Fibroblast of skin of right quadriceps (primary cell): ENCODE measurements at places on chromosomes 7 and 10.

DNA sequence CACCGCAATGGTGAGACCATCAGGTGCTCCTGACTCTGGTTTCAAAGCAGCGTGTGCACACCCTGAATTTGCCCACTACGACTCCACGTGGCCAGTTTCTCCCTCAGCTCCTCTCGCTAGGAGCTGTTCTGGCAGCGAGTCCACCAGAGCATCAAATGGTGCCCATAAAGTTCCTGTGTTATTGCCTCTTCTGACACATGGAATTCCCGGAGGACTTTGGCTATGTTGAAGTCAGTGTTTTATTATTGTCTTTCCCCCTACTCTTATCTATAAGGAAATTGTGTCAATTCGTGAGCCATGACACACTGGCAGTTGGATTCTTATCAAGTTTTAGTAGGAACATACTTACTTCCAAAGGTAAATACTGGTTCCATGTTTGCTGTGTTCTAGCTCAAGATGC, 53.9 kb upstream of the NPVF start:
- no peak for DNase-seq

- no peak for DNase-seq
Measured at GRCh38 chr7:75567948-75568595, 76.0 kb downstream of the SPDYE5 start.

DNA sequence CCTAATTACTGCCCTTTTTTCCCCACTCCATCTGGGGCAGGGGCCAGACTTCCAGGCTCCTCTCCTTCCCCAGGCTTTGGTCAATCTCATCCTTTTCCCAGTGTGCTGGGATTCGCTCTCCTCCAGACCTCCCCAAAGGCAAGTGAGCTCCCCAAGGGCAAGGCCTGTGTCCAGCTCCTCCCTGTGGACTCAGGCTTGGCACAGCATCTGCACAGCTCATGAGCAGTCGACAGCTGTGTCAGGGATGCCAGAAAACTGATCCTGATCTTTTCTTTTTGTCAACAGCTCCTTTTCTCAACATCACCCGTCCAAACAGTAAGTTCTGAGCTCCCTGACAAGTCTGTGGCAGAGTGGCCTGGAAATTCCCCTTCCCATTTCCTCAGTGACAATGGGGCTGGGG, 67.1 kb downstream of the C10orf120 start:
- DNase-seq = no peak

GRCh38 chr10:121774404-121774803, 153.4 kb downstream of the ATE1 start:
- DNase-seq = peak; percentile 13
